ELR (cell line): ENCODE measurements at places on chromosomes 12 and 14.

GRCh38 chr14:52412426-52412825 lies 98.3 kb downstream of the PTGER2 start:
- DNase-seq = no peak

- no peak for DNase-seq
Measured at GRCh38 chr14:99330316-99331240, 58.6 kb upstream of the BCL11B start.

GRCh38 chr14:69238883-69239282 lies 21.1 kb upstream of the GALNT16 start:
- no peak for DNase-seq

DNA sequence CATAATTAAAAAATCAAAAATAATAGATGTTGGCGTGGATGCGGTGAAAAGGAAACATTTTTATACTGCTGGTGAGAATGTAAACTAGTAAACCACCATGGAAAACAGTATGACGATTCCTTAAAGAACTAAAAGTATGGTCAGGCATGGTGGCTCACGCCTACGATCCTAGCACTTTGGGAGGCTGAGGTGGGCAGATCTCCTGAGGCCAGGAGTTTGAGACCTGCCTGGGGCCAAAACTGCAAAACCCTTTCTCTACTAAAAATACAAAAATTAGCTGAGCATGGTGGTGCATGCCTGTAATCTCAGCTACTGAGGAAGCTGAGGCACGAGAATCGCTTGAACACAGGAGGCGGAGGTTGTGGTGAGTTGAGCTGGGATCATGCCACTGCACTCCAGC lies 195.7 kb upstream of the BMP4 start:
- DNase-seq = no peak

- no peak for DNase-seq
Measured at GRCh38 chr14:51070726-51071125, 24.2 kb downstream of the TRIM9 start.

DNA sequence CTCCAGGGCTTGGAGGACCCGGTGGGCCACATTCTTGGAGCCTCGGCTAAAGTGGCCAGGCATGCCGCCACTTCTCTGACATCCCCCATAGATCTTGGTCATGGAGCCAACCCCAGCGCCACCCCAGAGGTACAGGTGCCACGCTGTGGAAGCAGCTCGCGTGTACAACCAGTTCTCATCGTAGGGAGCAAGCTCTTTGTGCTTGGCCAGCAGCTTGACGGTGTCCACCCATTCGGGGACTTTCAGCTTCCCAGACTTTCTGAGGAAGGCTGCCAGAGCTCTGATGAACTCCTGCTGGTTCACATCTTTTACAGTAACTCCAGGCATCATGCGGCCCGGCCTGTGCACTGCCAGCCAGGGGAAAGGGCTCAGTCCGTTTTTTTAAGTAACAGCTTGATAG lies 29.3 kb upstream of the EAPP start:
- no peak for DNase-seq

DNA sequence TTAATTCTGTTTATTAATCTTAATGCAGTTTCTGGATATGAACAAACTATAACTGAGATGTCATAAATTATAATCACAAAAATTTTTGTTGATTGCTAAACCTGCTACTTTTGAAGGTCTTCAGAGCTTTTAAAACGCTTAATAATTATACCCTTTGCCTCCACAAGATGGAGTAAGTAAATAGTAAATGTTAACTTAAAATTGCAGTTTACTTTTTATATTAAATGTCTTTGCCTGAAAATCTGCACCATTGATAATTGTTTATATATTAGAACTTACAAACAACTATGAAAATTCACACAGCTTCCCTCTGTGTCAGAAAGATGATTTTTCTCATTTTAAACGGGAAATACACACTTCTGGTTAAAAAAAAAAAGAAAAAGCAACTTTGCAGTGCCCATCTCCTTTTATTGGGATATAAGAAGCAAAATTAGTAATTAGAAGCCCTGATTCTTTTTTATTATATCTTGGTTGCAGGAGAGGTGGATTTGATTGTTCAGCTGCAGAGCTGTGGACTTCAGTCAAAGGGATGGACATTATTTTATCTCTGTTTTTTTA lies 35.6 kb downstream of the SCFD1 start:
- peak; percentile 43 for DNase-seq

- no peak for DNase-seq
Measured at GRCh38 chr12:26769611-26770010, 63.4 kb downstream of the ITPR2 start.

DNA sequence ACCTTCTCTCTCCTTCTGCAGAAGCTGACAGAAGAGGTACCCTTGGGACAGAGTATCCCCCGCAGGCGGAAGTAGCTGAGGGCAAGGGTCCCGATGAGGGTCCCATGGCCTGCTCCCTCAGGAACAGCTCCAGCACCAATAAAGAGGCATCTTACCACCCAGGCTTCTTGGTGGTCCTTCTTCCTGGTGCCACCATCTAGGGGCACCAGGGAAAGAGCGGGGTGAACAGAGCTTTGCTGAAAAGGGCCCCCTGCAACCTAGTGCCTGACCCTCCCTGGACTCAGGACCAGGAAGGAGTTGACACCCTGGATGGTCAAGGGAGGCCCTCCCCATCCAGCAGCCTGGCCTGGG lies 591 bp upstream of the IRF9 start:
- DNase-seq = no peak

GRCh38 chr14:53306911-53307310 lies 153.8 kb upstream of the DDHD1 start:
- DNase-seq = peak; percentile 54

- DNase-seq = no peak
Measured at GRCh38 chr14:68612049-68612448, 180.8 kb downstream of the ZFP36L1 start.

- DNase-seq = no peak
Measured at GRCh38 chr12:111359231-111359913, 9.5 kb downstream of the PHETA1 start.

GRCh38 chr12:88723219-88723618 lies 142.9 kb upstream of the KITLG start:
- peak; percentile 42 for DNase-seq

GRCh38 chr12:9745199-9745598 lies 12.3 kb upstream of the CLECL1 start:
- no peak for DNase-seq

- no peak for DNase-seq
Measured at GRCh38 chr14:66017927-66018326, 468.2 kb upstream of the CCDC196 start.

DNA sequence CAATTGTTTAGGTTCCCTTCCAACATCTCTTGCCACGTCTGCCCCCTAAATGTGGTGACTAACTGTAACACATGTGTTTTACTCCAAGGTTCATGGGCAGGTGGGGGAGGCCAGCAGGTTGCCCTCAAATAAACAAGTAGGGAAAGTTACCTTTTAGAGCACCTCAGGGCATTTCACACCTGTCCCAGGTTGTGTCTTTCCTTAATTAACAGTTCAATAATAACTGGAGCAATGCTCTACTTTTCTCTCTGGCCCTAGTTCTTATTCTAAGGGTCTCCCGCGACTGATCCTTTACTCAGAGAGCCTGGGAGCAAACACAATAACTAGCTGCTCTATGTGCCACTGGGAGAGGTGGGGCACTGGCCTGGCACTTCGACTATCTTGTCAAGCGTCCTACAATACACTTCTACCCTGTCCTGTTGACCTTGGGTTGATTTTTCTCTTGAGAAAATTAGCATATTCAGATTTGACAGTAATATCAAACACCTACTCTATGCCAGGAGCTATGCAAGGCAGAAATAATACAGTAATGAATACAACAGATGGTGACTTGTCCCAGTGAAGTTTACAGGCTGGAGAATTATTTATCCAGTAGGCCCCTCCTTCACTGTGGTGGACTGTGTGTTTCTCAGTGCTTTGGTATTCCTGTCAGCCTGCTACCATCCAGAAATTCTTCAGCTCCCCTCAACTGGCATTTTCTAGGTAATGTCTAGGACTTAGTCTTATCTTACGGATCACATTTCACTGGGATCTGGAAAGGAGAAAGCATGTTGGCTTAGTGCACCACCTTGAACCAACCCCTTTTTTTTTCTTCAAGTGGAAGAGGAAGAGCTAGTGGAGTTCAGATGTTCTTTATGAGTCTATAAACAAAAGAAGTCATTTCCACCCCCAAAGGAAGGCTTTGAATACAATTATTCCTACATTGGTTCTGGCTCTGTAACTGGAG lies 202.6 kb downstream of the CRADD start:
- peak; percentile 67 for DNase-seq

DNA sequence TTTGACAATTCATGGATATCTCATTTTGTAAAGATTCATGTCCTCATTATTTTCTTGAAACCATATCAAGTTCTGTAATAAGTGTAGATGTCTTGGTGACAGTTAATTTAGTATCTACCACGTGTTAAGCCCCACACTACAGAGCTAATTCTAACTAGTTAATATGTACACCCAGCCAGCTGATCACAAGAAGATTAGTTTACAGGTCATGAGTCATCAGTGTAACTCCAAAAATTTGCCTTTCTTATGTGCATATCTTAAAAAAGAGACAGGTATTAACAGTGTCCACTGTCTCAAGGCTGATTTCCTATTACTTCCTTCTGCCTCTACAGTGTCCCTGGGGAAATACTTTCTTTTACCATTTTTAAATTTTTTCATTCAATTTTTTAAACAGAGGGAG lies 13.3 kb upstream of the YBX3 start:
- DNase-seq = peak; percentile 10

GRCh38 chr12:41661141-41661765 lies 473.1 kb downstream of the PDZRN4 start:
- DNase-seq = no peak
